Tracheal epithelial cell (primary cell): ENCODE measurements at places on chromosomes 16 and 17. TPM values are rescaled to one million over a fixed set of nuclear protein-coding genes. Genes with fewer than 3 reads are reported as not detected.

Gene WNT9B
- total RNA-seq: not detected in 2 replicates

Gene KRTAP4-5
- total RNA-seq: not detected in 2 replicates

Gene MGAT5B
- total RNA-seq: not detected in 2 replicates

Gene FA2H
- 1.9 and 3.4 TPM in 2 replicates for total RNA-seq

Gene KRTAP4-2
- not detected in 2 replicates for total RNA-seq

Gene KRTAP1-1
- 0.24 TPM in 1 of 2 replicates, not detected in the other for total RNA-seq

Gene ERN1
- total RNA-seq: 21.5 and 25.3 TPM in 2 replicates

Gene ST6GALNAC1
- 0.96 and 4.5 TPM in 2 replicates for total RNA-seq

Gene CISD3
- 2.8 and 4.8 TPM in 2 replicates for total RNA-seq

Gene SRSF1
- 184 and 215 TPM in 2 replicates for total RNA-seq

Gene EPX
- not detected in 2 replicates for total RNA-seq

Gene C1QL1
- not detected in 2 replicates for total RNA-seq

Gene IKZF3
- under 0.01 TPM in 1 of 2 replicates, not detected in the other for total RNA-seq

Gene ASPA
- not detected in 2 replicates for total RNA-seq

Gene PRSS33
- not detected in 2 replicates for total RNA-seq

Gene TBC1D3K
- total RNA-seq: not detected in 2 replicates

Gene DOC2B
- total RNA-seq: 0.64 and 1.7 TPM in 2 replicates
